Right forelimb (tissue), 1 donor: ENCODE measurements at places on chromosomes 3 and 15.

DNA sequence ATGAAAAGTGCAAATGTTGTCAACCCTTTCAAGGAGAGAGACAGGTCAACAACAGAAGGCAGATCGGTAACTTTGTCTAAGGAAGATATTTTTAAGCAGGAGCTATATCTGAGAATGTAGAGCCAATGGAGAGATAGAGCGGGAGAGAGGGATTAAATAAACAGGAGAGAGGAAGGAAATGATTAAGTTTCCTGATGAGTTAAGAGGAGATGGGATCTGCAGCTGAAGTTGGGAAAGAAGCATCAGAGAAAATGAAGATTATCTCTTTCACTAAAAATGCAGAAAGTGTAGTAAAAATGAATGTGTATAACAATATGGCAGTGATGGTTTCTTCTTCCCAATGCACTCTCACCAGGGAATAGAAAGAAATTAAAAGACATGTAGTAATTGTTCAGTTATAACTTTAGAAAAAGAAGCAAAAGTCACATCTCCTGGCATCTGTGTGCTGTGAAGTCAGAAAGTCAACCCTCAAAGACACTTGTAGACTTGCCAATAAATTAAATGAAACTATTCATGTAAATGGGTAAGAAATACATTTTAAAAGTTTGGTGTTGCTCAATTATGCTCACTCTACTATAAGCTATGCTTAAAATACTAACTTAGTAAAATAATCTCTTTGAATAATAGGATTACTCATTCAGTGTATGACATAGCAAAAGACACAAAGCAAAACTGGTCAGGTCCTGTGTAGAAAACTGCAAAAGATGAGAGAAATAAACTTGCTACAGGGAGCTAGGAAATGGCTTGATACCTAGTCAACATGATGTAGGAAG, 264.6 kb downstream of the ZIC4 start:
- DNase-seq: no peak

- DNase-seq: peak; percentile 75
These were observed 370.6 kb upstream of the PROK2 start for GRCh38 chr3:72155391-72156064.

DNA sequence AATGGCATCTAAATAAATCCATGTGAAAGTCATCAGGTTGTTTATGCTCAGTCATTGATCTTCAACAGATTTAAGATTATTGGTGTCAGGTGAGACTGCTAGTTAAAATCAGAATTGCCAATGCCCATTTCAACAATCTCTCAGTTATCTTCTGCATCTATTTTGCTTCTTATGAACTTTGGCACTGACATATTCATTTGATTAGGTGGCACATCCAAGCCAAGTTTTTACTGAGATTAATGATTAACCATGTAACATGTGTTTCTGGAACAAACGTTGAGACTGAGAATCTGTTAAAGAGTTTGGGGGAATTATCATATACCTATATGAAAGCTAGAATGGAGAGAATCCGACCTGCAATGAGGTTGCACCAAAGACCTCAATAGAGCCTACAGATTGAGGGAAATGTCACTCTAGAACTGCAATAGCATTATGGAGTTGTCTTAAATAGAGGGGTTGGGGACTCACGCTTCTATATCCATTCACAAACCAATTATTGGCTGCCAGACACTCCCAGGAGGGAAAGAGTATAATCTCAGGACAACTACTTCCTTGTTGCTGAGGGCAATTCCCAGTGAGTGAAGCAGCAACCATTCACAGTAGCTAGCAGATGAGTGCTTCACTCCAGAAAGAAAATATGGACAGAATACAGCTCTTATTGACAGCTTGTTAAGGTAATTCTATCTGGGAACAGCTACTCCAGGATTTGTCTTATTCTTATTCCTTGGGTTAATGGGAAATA, 891.3 kb downstream of the SQOR start:
- DNase-seq: no peak

DNA sequence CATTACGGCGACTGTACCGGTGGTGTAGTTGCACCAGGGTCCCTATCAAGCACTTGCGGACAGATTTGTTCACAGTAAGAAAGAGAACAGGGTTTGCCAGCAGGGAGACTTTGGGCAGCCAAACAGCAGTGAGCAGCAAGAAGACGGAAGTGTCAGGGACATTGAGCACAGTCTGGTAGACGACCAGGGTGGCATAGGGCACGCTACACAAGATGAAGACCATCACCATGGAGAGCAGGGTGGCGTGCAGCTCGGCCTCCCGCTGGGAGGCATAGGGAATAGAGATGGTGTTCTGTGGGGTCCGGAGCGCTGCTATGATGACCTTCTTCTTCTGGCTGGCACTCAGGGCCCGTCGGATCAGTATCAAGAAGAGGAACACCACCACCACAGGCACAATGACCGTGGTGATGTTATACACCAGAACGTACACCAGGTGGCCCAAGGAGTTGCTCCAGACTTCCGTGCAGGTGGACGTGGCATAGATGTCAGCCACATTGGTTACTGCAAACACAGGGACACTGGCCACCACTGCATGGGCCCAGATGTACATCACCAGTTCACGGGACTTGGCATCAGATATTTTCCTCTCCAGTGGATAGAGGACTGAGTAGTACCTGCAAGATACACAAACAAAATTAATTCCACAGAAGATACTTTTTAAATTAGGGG, 19.1 kb upstream of the FSIP1 start:
- no peak for DNase-seq
